ENCODE measurements at places on chromosomes 5 and 9.

DNA sequence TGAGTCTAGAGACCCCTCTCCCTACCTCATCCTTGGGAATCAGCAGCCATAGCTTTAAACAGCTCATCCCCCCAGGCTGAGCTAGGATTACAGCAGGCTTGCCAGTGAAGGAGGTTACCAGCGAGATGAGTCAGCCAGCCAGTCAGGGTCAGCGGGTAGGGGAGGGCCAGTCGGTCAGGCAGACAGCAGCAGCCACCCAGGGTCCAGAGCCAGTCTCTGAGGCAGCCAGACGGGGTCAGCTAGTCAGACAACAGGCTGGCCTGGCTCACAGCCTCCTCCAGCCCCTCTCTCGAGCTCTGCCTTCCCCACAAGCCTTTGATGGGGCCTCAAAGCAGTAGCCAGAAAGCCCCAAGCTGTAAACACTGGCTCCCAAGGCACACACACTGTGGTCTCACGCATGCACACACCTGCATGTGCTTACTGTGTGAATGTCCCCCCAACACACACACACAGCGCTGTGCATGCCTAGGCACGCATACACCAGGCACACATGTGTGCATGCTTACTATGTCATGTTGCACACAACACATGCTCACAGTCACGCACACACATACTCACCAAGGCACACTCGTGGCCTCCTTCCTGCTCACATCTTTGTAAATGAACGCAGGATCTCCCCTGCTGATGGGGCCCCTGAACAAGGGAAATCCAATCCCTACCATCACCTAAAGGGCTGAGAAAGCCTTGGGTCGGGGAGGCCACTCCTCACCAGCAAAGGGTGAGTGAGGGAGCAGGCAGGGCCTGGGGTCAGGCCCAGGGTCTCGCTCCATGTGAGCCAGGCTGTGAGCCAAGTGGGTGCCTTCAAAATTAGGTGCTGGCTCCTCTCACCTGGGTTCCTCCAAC, 28.2 kb upstream of the CPLX2 start:
- DNase-seq = no peak

GRCh38 chr5:168910874-168911273, 331.7 kb upstream of the PANK3 start:
- no peak for DNase-seq

DNA sequence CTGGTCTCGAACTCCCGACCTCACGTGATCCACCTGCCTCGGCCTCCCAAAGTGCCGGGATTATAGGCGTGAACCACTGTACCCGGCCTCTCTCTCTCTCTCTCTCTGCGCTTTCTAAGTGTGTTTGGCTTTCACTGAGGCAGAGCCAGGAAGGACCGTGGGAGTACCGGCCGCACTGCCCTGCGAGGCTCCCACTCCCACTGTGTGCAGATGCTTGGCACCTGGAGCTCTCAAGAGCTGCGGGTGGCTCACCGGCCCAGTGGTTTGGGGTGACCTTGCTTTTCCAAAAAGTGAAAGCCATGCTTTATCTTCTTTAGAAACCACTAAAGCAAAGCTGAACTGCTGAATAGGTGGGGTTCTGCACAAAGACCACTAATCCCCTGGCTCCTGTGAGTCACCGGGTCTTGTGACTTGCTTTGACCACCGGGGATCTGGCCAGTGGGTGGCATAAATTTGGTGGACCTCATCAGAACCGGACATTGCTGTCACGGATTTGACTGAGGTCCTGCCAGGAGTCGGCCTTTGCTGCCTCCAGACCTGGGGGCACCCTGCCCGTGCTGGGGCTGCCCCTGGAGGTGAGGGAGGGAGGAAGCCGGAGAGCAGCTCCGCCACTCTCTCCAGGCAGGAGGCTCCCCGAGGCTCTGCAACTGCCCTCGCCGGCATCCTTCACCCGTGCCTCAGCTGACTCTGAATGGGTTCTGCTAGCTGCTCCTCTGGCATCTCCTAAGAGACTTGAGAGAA, 228.9 kb downstream of the FANCC start:
- no peak for DNase-seq

- DNase-seq = no peak
These were observed 33.2 kb downstream of the FBXO38 start for GRCh38 chr5:148416921-148417320.

DNA sequence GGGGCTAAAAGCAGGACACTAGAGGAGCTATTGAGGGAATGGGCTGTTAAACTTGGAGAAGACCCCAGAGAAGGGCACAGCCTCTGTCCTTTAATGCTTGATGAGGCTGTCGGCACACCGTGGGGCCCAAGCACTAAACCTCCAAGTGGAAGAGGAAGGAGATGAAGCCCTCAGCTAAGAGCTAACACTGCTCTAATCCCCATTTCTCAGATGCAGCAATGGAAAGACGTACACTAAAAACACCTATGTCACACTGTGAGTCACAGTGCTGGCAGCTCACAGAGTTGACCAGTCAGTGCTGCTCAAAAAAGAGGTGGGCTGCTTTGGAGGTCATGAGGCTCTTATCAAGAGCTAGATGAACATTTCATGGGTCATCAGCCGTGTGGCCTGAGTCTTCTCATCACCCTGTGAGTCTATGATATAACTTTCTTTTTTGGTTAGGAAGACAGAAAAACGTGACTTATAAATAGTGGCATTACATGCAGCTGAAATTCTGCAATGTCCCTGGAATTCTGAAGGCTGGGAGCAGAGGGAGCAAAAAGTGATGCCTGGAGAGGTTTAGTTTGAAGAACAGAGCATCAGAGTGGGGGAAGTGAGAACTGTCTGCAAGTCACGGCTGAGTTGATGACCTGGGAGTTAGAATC, 21.5 kb downstream of the TNFSF8 start:
- no peak for DNase-seq

- DNase-seq = no peak
These were observed 708 bp downstream of the RXRA start for GRCh38 chr9:134326724-134327601.

GRCh38 chr5:121987052-121987684, 25.4 kb downstream of the SRFBP1 start:
- DNase-seq = no peak

DNA sequence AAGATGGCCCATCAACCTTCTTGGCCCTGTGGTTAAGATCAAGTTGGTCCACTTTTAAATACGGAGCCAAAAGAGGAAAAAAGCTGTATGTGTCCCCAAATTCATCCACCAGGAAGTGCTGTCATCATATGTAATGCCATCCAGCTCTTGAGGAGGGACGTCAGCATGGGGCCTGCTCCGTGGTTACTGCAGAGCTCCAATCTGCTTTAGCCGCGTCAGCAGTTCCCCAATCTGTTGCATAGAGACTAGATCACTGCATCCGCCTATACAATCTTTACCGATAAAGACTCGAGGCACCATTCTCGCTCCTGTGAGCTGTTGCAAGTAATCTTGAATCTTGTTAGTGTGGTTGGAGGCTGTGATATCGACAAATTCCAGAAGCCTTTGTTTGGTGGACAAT, 65.7 kb downstream of the GABRA6 start:
- DNase-seq = no peak

- no peak for DNase-seq
These were observed 12.3 kb upstream of the OBP2A start for GRCh38 chr9:135533674-135534073.

DNA sequence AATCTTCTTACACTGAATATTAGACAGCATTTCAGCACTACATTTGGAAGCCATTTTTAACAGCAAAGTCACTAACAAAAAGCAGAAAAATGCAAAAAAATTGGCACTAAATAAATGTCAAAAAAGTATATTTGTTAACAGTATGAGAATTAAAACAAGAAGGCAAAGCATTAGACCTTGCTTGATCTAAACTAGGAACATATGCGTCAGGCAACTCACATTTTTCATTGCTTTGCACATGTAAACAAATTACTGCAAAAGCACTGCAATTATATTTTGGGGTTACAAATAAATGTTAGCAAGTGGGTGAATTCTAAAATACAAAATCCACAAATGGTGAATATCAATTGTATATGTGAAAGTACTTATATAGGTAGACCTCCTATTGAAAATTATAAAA, 49.0 kb upstream of the RAPGEF6 start:
- DNase-seq = no peak

- no peak for DNase-seq
These were observed 145.0 kb downstream of the ROR2 start for GRCh38 chr9:91805031-91805430.

GRCh38 chr9:7045361-7045760, 287.6 kb downstream of the KDM4C start:
- DNase-seq = no peak

DNA sequence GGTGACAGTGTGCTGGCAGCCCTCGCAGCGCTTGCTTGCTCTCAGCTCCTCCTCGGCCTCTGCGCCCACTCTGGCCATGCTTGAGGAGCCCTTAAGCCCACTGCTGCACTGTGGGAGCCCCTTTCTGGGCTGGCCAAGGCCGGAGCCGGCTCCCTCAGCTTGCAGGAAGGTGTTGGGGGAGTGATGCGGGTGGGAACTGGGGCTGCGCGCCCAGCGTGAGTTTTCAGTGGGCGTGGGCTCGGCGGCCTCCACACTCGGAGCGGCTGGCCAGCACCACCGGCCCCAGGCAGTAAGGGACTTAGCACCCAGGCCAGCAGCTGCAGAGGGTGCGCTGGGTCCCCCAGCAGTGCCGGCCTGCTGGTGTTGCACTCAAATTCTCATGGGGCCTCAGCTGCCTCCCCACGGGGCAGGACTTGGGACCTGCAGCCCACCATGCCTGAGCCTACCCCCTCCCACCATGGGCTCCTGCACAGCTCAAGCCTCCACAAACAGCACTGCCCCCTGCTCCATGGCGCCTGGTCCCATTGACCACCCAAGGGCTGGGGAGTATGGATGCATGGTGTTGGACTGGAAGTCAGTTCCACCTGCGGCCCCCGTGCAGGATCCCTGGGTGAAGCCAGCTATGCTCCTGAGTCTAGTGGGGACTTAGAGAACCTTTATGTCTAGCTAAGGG, 223.1 kb upstream of the PTPRD start:
- no peak for DNase-seq

DNA sequence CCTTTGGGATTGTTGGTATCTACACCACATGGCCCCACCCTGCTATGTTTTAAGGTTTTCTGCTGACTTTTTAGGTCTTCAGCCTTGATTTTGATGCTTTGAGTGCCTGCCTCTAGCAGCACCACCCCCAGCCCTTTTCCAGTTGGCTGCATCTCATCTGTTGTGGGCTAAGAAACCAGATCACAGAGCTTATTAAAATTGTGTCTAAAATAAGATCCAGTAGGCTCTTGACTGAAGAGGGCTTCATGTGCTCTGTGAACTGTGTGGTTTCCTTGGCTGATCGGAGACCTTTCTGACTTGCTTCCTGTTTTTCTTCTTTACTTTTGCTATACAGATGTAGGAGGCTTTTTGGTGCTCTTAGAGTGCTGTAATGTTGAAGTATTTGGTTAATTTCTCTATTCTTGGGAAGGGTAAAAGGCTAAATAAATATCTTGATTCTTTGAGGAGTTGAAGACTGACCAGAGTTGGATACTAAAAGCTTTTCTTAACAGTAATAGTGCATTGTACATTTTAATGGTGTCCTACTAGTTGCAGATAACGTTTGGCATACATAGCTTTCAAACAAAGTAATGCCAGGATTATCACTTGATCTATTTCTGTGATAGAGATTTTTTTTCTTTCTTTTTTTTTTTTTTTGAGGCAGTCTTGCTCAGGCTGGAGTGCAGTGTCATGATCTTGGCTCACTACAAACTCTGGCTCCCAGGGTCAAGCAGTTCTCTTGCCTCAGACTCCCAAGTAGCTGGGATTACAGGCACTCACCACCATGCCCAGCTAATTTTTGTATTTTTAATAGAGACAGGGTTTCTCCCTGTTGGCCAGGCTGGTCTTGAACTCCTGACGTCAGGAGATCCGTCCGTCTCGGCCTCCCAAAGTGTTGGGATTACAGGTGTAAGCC, 4.5 kb downstream of the UBE2D2 start:
- no peak for DNase-seq

- DNase-seq = no peak
These were observed 147.8 kb downstream of the MAST4 start for GRCh38 chr5:66744040-66744439.

GRCh38 chr9:88535226-88536022, 446 bp downstream of the NXNL2 start:
- DNase-seq = no peak

DNA sequence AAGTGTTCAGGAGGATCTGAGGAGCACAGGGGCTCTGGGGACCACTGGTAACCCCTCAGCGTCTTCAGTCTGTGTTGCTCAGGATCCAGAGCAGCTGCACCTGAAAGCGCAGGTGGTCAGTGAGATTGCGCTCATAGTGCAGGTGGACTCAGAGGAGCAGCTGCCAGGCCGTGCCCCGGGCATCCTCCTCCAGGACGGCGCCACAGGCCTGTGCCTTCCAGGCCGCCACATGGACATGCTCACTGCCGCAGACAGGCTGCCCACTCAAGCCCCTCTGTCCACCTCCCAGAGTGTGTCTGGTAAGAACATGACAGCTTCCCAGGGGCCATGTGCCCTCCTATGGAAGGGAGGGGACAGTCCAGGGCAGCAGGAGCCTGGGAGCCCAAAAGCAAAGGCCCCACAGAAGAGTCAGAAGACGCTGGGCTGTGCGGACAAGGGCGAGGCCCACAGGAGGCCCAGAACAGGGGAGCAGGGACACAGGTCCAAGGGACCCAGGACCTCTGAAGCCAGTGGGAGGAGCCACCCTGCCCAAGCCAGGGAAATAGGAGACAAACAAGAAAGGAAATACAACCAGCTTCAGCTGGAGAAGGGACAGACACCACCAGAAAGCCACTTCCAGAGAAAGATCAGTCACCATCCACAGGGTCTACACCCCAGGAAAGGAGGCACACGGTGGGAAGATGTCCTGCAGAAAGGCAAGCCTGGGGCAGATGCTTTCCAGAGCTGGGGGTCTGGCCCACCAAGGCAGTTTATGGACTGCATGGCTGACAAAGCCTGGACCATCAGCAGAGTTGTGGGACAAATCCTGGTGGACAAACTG, 5.2 kb downstream of the SPATA31E1 start:
- DNase-seq = no peak

DNA sequence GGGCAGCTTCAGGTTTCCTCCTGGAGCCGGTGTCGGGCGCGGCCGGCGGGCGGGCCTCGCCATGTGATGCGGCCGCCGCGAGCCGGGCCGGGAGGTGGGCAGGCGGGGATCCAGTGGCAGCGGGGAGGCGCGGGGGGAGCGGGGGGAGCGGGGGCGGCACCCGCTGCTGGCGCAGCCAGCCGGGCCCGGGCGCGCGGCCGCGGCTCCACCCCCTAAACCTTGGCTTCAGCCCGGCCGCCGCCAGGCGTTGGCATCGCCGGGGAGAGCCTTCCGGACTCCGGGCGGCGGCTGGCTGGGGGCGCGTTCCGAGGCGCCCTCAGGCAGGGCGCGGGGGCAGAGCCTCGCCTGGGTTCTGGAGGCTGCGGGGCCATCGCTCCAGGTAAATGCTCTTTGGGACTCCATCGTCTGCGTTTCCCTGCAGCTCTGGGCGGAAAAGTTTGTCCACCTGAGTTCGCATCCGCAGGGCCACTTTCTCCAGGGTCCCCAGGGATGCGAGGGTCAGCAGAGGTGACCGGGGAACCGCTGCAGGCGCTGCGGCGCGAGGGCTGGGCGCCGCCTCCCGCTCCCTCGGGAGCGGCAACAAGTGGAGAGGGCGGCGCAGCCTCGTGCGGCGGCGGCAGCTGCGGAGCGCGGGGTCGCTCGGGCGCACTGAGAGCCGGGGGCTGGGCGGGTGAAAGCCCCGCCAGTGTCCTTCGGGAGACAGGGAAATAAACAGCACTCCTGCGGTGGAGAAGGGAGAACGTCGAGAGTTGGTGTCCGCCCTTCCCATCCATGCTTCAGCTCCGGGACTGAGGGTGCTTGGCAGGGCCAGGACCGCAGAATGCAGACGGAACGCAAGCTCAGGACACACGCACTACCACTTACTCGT, at the start of gene ARHGEF28:
TSS of gene ARHGEF28 (plus strand) at position 253 of the 868 bp plus-strand sequence. CDS start 58,656 bp downstream, outside the sequence.
- DNase-seq = no peak
